ENCODE measurements at places on chromosomes 6 and 20.

DNA sequence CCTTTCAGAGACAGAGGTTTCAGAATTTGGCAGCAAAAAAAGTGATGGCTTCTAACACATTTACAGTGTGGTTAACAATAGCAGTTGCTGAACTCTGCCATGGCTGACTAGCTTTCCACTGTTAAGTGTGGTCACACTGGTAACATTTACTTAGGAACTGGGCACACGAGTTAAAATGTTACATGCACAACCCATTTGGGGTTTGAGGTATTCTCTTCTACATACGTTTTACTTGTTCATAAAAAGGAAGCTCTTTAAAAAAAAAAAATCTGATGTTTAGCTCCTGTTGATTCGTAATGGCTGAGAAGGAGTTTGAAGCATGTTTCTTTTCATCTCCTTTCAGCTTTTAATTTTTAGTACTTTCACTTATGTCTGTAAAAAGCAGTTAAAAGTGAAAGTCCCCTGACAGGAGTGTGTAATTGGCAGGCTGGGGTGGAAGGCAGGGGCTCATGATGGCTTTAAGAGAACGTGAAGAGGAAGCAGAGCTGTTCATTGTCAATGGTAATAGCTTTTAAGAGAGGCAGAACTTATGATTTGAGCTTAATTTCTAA is 245.9 kb downstream of the FARS2 start:
- DNase-seq, result no peak

GRCh38 chr6:122803171-122803661 is 14.2 kb downstream of the SMPDL3A start:
- no peak for DNase-seq

- no peak for DNase-seq
Measured at GRCh38 chr6:152087701-152088100, 280.2 kb downstream of the ESR1 start.

DNA sequence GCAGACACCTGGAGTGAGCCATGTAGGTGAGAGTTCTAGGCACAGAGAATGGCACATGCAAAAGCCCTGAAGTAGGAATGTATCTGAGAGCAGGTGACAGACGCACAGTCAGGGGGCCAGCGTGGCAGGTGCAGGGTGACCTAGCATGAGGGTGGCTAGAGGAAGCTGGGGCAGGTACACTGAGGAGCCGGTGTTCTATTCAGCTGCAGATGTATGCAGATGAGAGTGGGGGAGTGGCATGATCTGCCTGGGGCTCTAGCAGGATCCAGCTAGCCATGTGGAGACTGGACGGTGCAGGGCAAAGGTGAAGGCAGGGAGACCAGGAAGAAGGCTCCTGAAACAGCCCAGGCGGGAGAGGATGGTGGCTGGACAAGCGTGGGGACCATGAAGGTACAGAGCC is 10.7 kb downstream of the PEDS1 start:
- DNase-seq, result no peak

Measured in cortex of kidney (tissue), 1 donor.